CD4-positive, alpha-beta memory T cell (primary cell): ENCODE measurements at places on chromosomes 3 and 15.

DNA sequence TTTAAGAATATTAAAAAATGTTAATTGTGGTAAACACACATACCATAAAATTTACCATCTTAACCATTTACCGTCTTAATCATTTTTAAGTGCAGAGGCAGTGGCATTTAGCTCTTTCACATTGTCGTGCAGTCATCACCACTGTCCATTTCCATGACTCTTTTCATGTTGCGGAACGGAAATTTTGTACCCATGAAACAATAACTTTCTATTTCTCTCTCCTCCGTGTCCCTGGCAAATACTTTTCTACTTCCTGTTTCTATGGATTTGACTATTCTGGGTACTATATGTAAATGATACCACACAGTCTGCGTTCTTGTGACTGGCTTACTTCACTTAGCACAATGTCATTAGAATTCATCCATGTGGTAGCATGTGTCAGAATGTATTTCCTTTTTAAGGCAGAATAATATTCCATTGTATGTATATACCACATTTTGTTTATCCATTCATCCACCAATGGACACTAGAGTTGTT, 27.9 kb downstream of the AKAP13 start:
- peak; percentile 69 for DNase-seq

- DNase-seq: no peak
These were observed 914.4 kb upstream of the ROBO1 start for GRCh38 chr3:80682235-80682634.

DNA sequence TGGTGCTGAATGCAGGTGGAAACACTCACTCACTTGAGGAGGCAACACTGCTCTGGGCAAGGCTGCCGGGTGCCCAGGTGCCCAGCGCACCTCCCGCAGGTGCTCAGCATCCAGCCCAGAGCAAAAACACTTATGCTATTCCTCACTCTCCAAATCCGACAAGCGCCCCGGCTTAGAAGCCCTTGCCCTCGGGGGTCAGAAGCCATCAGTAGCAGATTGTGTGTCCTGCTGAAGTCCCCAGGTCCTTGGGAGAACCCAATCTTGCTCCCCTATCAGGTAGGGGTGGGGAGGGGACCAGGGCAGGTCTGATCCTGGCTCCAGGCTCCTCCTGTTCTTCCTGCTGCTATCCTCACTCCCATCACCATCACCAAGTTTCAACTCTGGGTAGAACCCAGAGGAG, 46.7 kb downstream of the TLE3 start:
- no peak for DNase-seq

GRCh38 chr3:178703268-178703975, 167.2 kb downstream of the KCNMB2 start:
- no peak for DNase-seq

DNA sequence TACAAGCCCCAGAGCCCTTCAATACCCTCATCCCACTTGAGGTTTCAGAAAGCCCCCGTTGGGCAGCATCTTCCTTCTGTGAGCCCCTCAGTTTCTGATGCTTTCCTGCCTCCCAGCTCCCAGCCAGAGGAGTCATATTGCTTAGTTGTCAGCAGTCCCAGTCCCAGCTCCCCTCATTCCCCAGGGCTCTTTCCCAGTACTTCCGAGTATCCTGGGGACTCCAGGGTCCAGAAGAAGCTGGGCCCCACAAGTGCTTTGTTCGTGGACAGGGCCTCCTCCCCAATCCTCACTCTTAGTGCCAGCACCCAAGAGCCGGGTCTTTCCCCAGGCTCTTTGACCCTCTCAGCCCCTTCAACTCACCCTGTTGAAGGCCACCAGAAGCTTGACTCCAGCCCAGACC, 43.9 kb downstream of the CDAN1 start:
- no peak for DNase-seq

GRCh38 chr15:69225355-69226022, 65.1 kb downstream of the GLCE start:
- DNase-seq: no peak

- DNase-seq: no peak
These were observed 78.3 kb downstream of the SMAD6 start for GRCh38 chr15:66780172-66780972.

DNA sequence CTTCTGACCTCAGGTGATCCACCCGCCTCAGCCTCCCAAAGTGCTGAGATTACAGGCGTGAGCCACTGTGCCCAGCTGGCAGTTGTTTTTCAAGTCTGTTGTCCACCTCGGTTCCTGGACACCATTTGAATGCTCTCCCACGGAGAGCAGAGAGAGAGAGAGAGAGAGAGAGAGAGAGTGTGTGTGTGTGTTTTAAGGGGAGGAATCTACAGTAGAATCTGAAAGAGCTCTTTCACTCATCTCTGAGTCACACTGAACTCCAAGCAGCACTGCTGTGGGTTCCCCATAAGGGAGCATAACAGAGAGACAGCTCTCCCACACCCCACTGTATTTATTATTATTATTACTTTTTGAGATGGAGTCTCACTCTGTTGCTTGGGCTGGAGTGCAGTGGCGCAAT, 156.6 kb downstream of the RPLP1 start:
- no peak for DNase-seq

- no peak for DNase-seq
These were observed 372.6 kb downstream of the VPS13C start for GRCh38 chr15:61687651-61688050.

DNA sequence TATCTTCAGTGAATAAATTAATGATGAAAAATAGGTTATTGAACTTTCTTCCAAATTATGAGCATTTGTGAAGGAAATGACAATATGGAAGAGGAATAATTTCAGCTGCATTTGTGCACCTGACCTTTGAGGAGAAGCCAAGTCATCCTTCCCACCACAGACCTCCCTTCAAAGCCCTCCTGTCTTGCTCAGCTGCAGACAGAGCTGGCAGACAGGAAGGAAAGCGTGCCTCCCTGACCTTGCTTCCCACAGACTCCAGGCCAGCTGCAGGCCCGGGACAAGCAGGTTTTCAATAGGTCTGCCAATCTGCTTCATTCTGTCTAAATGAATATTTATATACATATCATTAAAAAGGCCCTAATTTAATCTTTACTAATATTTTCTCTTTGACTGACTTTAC, 152.9 kb upstream of the RBMS3 start:
- DNase-seq: no peak

DNA sequence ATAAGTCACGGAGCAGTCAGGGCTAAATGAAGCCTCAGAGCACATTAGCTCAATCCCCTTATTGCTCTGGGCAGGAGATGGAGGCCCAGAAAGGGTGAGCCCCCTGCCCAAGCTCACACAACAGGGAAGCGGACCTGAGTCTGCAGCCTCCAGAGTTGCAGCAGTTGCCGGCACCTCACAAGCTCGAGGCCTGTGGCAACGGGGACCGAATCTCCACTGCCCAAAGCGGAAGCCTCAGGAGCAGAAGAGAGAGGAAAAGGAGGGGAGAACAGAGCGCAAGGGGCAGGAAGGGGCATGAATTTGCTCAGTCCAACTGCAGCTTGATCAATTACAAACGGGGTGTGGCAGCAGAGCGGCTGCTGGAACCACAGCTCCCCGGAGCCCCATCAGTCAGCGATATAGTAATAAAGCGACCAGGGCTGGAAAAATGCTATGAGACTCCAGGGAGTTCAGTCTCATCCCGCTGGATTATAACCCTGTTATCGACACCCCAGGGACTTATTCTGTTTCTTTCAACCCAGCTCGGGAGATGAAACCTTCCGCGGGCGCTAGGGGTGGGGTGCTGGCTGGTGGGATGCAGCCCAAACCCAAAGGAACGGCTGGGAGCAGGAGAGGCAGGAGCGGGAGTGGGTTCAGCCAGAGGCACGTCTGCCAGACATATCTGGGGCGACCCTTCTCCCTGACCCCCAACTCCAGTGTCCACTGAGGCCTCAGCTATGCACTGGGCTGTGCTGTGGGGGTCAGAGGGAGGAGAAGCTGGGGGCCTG, 219.7 kb upstream of the LINGO1 start:
- no peak for DNase-seq

- DNase-seq: no peak
These were observed 105.5 kb upstream of the TRIM42 start for GRCh38 chr3:140572334-140572733.

DNA sequence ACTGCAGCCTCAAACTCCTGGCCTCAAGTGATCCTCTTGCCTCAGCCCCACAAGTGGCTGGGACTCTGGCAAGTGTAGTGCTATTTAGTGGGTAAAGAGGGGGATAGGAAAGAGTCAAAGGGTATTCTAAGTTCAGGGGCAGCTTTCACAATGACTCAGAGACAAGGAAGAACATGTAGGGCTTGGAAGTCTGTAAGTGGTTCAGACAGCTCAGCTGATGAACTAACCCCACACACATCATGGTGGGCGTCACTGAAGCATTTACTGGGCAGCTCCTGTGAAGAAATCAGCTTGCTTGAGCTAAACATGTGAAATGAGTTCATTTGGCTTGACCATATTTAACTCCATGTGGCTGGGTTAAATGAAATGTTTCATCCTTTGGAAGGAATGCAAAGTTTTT, 34.6 kb upstream of the THSD4 start:
- no peak for DNase-seq

DNA sequence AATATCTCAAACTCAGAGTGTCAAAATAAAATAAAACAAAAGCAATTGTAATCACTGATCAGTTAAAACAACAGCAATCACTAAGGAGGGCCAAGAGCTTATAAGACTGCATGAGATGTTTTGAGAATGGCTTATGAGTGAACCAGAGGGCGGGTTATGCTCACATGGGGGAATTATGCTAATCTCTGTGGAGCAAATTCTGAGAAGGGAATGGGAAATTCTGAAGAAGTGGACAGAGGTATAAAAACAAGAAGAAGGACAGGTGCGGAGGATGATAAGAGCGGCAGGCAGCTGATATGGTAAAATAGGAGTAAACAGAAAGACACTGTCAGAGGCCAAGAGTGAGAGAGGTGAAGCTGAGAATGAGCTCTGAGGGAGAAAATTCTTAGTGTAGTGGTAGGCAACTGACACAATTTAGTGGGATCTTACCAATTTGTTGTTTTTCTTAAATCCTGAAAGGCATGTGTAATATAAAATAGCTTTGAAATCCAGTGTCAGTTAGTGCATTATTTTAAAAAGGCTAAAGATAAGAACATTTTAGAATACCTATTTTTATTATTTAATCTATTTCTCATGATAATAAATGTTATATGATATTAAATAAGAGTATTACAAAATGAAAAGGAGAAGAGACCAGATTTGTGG, 133.8 kb downstream of the SPATA16 start:
- DNase-seq: no peak

GRCh38 chr3:126961191-126961790, 21.6 kb upstream of the PLXNA1 start:
- DNase-seq: no peak

- DNase-seq: no peak
These were observed 39.0 kb downstream of the ADAMTSL3 start for GRCh38 chr15:83692746-83693581.

DNA sequence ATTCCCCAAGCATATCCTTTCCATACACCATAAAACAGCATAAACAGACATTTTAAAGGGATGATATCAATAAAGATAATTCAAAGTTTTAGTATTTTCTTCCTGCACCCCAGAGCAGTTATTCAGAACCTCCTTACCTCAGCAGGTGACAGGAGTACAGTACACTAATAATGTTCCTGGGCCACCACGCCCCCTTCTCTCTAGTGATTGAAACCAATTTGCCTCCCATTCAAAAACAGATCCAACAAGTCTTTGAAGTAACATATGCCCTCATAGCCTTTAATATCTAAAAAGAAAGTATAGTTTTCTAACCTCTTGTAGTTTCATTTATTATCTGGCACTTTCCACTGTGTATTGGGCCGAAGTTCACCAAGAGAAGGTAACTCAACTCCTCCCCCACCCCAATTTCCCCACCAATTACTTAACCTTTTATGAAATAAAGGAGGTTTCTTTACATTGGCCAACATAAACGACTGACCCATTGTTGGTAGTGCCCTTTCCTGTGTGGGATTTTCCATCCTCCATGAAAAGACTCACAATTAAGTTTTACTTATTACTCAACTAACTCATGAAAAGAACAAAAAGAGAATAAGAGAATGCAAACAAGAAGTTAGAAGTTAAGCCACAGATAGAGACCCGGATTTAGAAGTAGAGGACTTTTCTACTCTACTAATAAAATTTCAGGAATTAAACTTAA, 5.0 kb upstream of the ATP8B4 start:
- DNase-seq: no peak

GRCh38 chr3:120780977-120781376, 38.4 kb downstream of the GTF2E1 start:
- DNase-seq: no peak

DNA sequence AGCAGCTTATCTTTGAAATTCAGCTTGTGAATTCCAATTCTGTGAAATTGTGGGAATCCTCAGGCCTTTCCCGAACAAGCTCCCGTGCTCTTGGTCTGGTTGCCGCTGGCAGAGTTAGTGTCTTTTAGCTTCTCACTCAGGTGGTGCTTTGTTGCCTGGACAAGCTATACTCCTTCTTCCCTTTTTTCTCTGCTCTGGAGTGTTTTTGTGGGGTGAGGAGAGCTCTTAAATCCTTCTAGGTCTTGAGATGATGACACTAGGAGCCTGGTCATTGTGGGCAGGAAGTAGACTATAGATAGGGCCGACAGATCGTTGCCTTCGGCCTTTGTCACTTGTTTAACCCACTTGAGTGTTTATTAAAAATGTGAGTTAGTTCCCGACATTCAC, 93.8 kb downstream of the SLCO3A1 start:
- no peak for DNase-seq

DNA sequence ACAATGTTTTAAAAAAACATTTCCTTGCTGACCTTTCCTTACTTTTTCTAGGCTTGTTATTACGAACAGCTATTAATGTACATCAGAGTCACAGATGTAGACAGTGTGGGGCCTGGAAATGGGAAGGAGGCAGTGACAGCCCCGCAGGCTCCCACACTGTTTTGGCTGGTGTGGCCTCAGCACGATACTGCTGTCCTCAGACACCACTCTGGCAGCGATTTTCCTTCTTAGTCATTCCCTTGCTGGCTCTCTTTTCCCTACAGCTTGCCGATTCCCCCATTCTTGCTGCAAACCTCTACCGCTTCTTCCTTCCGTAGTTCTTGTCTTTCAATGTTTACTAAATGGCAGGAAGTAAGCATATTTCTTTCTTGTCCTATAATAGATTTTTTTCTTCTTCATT, 113.1 kb downstream of the ABI3BP start:
- DNase-seq: no peak

DNA sequence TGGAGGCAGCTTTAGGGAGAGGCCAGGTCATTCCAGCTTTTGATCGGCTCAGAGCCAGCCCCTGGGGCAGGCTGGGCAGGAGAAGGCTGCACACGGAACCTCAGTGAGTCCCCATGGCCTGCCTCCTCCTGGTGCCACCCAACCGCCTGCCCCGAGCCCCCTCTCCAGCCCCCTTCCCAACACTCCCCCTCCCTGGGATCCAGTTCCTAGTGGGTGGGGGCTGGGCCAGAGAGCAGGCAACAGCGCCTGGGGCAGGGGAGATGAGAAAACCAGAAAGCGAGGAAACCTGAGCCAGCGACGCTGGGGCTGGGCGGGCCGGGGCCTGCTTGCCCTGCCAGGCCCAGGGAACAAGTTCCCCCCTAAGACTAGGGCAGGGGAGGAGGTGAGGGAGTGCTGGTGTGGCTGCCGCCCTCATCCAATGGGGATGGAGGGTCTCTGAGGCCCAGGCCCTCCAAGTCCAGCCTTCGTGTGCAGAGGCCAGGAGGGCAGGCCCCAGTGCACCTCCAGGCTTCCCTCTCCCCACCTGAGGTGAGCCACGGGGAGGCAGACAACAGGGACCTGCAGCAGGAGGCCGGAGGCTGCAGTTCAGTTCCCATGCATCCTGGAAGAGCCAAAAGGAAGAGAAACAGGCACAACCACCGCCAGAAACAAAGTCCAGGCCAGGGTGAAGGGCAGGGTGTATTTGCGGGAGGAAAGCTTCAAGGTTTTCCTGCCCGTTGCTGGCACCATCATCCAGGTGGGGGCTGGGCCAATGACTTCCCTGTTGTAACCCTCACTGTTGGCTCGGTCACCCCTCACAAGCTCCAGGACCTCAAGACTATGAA, 4.0 kb upstream of the SEMA3F start:
- DNase-seq: no peak

GRCh38 chr3:159828542-159828943, 160.1 kb upstream of the IL12A start:
- DNase-seq: no peak
